ENCODE measurements at places on chromosomes 4 and X. TPM values are rescaled to one million over a fixed set of nuclear protein-coding genes. Genes with fewer than 3 reads are reported as not detected.

The WDFY3 gene
- 6.7 TPM for polyA plus RNA-seq

The NXF3 gene
- polyA plus RNA-seq: 0.50 TPM

DNA sequence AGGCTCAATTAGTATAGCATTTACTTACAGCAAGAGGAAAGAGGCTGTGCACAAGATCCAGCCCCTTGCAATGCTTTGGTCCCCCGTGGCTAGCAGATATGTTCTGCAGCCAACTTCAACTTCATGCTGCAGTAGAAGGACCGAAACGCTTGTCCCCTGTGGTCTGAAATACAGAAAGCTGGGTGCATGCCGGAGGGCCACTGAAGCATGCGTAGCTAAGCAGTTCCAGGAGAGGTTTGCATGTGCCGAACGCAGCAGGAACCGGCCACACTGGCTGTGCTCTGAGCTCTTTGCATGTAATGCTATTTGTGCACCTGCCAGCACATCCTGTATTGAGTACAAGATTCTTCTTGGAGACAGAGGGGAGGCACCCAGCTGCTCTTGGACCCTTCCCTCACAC lies 35.8 kb upstream of the SHISA3 start:
- no peak for DNase-seq

DNA sequence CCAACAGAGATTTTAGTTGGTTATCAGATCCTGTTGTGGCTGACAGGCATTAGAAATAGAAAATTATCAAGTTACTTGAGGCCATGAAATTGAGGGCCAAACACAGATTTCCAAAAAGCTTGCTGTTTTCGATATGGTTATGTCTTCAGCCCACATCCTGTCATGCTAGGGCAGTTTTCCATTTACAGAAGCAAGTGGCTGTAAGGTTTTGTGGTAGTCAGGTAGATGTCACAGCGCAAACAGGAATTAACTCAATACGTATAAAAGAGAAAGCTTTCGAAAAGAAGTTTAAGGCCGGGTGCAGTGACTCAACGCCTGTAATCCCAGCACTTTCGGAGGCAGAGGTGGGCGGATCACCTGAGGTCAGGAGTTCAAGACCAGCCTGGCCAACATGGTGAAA lies 104.6 kb downstream of the DMD start:
- no peak for DNase-seq

- no peak for DNase-seq
Observed at GRCh38 chrX:154020536-154021115, 924 bp upstream of the IRAK1 start.
